CD4-positive, alpha-beta T cell treated with Interleukin-2 at 100 ng/mL for 4 hours (primary cell): ENCODE measurements at places on chromosomes 4 and X.

GRCh38 chr4:76526585-76526990 lies 91.6 kb downstream of the SHROOM3 start:
- DNase-seq = no peak

DNA sequence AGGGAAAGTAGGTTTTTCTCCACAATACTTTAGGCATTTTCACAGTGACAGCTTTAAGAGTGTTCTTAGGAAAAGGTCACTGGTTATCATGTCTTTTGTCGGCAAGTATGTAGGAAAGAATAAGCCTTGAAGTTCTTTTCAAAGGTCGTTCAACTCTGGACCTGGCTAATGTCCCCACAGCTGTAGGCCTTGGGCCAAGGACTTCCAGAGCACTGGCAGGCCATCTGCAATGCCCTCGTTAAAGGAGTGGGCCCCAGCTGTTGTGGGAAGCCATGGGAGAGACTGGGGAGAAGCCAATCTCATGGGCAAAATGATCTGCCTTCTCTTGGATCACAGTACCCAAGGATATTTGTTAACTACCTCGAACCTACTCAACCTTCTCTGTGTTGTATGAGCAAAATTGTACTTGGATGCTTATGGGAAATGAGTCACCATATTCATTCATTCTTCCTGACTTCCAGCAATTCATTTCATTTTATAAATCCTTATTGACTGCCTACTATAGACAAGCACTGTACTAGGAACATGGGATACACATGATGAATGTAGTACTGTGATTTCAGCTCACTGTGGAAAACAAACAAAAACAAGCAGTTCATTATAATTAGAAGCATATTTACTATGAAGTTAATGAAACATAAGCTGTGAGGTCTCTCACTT lies 141.1 kb upstream of the KIT start:
- no peak for DNase-seq

DNA sequence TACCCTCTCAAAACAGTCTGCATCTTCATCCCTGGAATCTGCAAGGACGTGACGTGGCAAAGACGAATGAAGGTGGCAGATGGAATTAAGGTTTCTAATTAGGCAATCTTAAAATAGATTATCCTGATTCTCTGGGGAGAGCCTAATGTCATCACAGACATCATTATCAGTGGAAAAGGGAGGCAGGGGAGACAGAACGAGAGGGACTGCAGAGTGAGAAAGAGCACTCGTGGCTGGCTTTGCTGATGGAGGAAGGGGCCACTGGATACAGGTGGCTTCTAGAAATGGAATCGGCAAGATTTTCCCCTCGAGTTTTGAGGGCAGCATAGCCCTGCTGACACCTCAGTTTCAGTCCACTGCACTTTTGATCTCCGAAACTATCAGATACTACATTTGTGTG lies 110.6 kb downstream of the ASMT start:
- no peak for DNase-seq

- no peak for DNase-seq
These were observed 8.4 kb downstream of the UBE2K start for GRCh38 chr4:39706334-39706733.

- no peak for DNase-seq
These were observed 48.4 kb upstream of the SPANXN2 start for GRCh38 chrX:143768976-143769375.

DNA sequence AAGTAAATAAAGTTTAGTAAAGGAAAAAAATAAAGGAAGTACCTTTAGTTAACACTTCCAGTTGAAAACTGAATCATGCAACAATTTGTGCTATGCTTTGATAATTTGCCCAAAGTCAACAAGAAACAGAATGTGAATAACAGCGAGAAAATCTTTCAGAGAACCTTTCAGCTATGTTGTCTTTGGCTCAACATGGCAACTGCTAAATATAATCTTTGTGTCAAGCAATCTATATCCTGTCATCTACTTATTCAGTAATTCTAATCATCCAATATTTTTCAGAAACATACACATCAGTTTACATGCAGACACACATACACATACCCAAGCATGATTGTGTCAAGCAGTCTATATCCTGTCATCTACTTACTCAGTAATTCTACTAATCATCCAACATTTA lies 136.0 kb upstream of the PABPC4L start:
- no peak for DNase-seq

DNA sequence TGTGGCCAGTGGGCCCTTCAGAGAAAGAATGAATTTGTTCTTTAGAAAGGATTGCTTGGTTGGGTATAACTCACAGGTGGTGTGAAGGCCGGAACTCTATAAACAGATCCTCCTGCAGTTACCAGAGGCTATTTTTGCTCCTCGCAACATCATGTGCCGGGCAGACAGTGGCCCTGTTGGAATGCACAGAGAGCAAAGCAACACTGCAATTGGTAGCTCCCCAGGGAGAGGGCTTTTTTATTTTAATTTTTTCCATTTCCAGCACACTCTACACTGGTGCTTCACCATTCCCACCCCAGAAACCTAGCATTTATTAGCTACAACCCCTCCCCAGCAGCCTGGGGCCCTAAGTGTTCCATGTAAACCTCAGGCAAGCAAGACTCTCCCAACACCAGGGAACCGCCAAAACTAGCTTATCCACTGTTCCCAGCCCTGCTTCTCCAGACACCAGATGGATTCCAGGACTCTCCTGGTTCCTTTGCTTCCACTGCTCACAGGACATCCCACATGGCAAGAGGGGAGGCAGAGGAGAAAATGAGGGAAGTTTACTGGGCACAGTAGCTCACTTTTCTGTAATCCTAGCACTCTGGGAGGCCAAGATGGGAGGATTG lies 75.1 kb upstream of the TMEM164 start:
- no peak for DNase-seq

GRCh38 chrX:12894074-12895030 lies 12.1 kb upstream of the TLR8 start:
- DNase-seq = peak; percentile 32
